Body of pancreas (tissue), 4 donors: ENCODE measurements at places on chromosomes 12 and 14.

GRCh38 chr12:49292729-49293055 lies 2.3 kb upstream of the PRPH start:
- DNase-seq = no peak

DNA sequence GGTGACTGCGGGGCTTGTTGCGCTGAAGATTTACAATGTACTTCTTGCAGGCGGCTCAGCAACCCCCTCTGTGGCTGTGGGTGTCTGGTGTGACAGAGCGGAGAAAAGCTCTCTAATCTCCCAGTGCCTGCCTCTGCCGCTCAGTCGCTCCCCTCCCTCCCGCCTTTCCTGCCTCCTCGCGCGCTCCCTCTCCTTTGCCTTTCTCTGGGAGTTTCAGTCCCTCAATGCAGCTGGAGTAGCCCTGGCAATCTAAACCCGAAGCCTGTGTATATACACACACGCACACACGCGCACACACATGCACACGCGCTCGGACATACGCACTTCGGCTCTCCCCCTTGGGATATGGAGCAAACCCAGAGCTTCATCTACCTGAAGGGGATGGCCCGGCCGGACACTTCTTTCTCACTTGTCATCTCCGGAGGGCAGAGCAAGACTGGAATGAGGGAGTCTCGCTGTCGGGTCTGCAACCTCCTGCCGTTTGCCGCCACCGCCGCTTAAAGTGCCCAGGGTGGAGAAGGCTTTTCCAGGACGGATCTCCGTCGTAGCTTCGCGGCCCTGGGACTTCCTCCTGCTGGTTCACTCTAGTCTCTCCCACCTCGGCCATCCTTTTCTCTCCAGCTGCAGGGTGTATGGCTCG lies 599 bp upstream of the TRHDE start:
- peak; percentile 84 for DNase-seq

GRCh38 chr14:21852061-21852664 lies 178.5 kb upstream of the OR4E1 start:
- peak; percentile 43 for DNase-seq

DNA sequence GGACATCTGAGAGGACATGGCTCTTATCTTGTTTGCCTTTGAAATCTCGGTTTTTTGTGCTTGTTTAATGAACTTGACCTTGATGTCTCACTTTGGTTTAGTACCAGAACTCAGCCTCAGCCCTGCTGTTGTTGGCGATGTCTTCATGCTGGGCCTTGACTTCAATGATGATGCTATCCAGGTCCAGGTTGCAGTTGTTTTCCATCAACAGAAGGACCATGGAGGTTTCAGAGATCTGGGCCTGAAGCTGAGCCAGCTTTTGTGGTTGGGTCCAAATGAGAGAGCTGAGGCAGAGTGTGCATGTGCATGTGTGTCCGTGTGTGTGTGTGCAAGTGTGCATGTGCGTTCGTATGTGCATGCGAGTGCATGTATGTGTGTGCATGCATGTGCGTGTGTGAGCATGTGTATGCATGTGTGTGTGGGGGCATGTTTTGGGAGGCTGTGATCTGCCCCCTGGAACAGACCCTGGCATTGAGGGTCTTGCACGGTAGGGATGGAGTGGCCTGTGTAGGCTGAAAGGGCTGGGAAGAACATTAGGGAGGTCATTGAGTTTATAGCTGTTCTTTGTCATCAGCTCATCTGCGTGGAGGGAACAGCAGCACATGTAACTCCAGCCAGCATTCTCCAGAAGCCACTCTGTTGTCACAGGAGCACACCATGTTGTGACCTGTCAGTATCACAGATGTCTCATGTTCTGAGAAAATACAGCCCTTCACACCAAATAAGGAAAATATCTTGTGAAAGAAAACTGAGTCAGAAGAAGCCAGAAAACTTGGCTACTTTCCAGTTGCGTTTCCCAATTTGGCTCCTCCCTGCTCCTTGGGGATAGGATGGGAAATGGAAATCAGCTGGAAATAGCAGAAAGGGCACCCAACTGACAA lies 10.0 kb upstream of the KRT82 start:
- peak; percentile 34 for DNase-seq

GRCh38 chr14:24908592-24909236 lies 141.2 kb downstream of the STXBP6 start:
- DNase-seq = no peak

GRCh38 chr12:5626151-5626550 lies 194.2 kb downstream of the NTF3 start:
- no peak for DNase-seq

DNA sequence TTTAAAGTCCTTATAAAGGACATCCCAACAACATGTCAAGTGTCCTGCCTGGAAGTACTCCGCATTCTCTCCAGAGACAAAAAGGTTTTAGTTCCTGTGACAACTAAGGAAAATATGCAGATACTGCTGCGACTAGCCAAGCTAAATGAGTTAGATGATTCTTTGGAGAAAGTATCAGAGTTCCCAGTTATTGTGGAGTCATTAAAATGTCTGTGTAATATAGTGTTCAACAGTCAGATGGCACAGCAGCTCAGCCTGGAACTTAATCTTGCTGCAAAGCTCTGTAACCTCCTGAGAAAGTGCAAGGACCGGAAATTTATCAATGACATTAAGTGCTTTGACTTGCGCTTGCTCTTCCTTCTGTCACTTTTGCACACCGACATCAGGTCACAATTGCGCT lies 40.2 kb downstream of the RIC8B start:
- no peak for DNase-seq
